NCI-H526 (cell line): ENCODE measurements at places on chromosomes 7 and 10.

GRCh38 chr7:91953618-91954017 lies 13.0 kb downstream of the AKAP9 start:
- no peak for DNase-seq

GRCh38 chr7:120327054-120327453 lies 54.1 kb downstream of the KCND2 start:
- no peak for DNase-seq

- no peak for DNase-seq
Observed at GRCh38 chr10:13268841-13269240, 31.0 kb downstream of the PHYH start.

- DNase-seq: no peak
Observed at GRCh38 chr7:132402751-132403245, 173.5 kb downstream of the PLXNA4 start.

DNA sequence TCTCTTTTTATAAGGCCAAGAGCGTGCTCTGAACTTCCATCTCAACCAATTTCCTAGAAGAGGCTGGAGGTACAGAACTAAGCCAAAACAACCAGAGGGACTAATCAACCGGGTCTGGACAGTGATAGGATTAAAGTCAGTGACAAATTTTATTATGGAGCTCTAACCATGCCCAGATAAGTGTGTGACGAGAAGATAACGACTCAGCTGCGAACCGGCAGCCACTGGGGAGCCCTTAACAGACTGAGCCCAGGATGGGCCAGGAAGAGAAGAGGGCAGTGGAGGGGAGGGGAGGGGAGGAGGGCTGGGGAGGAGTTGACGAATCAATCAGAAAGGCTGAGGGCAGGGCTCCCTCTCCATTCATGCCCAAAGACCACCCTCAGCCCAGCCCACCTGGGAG lies 119.9 kb downstream of the PLXNA4 start:
- no peak for DNase-seq

DNA sequence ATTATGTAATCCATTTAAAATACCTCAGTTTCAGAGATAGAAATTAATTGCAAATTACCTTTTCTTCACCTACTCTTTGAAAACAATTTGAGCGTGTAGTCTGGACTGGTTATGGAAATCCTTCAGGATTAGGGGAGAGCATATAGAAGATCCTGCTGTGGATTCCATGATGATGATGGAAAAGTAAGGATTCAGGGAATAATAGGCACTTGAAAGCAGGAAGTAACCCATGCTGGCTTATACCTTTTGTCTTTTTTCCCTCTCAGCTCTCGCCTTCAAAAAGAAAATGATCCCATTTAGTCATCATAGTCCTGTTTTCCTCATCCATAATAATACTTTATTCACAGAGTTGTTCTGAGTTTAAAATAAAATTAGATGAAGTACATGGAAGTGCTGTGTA lies 4.4 kb downstream of the HBP1 start:
- no peak for DNase-seq

GRCh38 chr7:1058821-1059199 lies 14.5 kb downstream of the GPR146 start:
- no peak for DNase-seq

GRCh38 chr10:42991442-42992098 lies 85.3 kb upstream of the RET start:
- DNase-seq: no peak

GRCh38 chr7:118671149-118671548 lies 446.6 kb downstream of the ANKRD7 start:
- DNase-seq: no peak

DNA sequence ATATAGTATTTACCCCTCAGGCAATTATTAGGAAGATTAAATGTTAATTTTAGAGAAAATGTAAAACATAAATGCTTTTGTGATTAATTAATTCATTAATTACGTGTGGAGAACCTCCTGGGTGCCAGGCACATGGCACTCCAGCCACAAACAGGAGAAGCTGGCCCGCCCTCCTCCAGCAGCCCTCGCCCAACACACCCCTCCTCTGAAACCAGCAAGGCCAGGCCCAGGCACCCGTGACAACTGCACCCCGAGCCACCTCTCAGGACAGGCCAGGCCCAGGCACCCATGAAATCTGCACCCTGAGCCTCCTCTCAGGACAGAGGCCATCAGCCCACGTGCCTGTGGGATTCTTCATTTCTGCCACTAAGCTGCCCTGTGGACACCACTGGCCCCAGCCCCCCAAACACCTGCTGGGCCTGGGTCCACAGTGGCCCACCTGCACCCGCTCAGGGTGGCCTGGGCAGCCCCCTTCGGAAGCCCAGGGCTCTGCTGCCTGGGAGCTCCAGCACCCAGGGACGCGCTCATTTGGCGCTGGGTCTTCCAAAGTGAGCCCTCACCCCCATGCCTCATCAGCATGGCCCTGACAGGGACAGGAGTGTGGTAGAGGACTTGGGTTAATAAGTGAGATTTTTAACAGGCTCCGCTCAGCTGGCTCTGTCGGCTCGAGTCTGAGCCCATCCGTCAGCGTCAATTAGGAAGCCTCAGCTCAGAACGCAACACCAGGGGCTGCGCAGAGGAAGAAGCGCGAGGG lies 482.1 kb downstream of the DNAJB6 start:
- no peak for DNase-seq

DNA sequence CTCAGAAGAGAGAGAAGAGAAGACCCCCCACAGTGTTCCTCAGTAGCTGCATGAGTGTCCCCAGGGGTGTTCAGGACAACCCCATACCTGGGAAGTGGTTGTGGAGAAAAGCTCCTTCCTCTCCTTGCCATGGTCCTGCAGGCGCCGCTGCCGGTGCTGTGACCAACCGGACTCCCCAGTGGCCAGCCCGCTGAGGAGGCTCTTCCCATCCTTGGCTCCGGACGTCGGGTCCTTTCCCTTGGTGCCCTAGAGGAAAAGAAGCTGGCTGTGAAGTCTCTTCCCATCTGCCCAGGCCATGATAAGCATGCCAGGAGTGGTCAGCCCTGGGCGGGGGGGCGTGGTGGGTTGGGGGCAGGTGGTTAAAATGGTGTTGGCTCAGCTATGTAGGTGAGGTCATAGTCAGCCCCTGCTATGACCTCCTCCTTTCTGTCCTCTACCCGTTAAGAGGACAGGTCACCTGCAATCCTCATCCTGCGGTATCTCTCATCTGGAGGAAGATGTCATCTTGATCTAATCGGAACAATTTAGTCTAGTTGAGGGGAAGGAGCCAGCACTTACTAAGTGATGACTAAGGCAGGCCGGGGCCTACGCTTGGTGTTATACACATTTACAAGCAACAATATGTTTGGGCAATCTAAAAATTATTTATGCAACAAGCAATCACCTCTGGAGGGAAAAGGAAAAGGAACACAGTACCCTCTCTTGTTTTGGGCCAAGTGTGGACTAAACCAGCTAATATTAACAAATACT lies 13.2 kb downstream of the WDR91 start:
- DNase-seq: no peak

DNA sequence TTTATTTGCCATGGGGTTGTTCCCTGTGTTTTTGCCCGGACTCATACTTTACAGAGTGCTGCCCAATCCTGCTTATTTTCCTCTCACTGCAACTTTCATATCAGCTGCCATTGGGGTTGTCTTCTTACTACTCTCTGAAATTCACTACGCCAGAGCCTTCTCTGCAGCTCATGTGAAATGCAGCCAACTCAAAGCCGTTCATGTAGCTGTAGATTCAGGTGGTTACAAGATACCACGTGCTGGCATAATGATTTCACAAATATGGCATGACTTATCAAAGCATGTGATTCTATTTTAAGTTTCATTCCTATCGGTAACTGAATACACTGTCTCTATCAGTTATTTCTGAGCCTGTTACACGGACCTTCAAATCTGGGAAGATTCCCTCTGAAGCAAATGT lies 130.3 kb upstream of the WNT16 start:
- DNase-seq: no peak

DNA sequence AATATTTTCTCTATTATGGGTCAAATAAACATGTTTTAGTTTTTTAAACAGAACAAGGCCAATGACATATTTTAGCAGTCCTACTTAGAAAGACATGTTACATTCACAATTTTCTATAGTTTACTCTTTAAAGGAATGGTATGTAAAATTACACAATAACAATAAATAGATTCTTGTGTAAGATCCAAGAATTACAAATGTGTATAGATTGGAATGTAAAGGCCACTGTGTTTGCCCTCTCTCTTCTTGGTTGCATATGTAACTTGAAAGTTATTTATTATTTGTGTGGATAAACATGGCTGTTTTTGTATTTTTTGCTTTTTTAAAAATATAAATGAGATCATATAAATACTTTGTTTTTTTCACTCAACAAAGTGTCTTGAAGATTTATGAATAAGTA lies 979.3 kb upstream of the CELF2 start:
- no peak for DNase-seq

DNA sequence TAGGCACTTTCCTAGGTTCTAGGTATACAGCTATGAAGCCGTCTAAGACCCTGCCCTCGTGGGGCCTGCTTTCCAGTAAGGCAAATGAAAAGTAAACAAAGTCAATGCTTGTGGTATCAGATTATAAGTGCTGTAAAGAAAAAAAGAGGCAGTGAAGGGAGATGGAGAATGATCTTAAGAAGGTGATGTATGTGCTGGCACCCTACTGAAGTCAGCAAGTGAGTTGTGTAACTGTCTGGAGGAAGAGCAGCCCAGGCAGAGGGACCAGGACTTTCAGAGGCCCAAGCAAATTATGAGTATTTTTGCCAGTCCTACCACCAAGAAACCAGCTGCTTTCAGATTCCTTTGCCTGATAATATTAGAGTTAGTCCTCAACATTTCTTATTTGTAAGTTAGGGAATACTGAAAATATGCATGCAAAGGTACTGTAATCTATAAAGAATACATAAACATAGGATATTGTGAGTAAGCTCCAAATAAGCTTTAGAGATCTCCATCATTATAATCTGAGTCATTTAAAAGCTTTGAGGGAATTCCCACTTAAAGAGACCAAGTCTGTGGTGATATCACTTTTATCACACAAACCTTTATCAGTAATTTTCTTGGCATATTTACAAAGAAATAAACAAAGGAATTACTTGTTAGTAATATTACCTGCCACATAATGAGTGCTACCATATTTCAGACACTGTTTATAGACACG lies 329.2 kb upstream of the LRGUK start:
- DNase-seq: no peak

GRCh38 chr7:27873981-27874957 lies 134.3 kb downstream of the TAX1BP1 start:
- no peak for DNase-seq

DNA sequence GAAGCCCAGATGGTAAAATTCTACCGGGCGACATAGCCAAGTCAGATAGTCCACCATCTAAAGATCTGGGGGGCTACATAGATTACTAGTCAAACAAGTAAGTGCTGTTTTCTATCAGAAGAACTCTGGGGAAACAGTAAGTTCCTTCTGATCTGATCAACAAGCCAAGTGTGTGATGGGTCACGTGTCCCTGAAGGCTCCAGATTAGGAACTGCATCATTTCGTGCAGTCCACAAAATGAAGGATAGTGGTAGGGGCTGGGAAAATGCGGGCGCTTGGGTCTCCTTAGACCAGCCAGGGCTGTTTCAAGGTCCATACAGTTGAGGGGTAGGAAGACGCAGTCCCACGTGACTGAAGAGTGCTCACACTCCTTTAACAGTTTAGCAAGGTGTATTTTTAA lies 1.8 kb upstream of the CHN2 start:
- peak; percentile 51 for DNase-seq

DNA sequence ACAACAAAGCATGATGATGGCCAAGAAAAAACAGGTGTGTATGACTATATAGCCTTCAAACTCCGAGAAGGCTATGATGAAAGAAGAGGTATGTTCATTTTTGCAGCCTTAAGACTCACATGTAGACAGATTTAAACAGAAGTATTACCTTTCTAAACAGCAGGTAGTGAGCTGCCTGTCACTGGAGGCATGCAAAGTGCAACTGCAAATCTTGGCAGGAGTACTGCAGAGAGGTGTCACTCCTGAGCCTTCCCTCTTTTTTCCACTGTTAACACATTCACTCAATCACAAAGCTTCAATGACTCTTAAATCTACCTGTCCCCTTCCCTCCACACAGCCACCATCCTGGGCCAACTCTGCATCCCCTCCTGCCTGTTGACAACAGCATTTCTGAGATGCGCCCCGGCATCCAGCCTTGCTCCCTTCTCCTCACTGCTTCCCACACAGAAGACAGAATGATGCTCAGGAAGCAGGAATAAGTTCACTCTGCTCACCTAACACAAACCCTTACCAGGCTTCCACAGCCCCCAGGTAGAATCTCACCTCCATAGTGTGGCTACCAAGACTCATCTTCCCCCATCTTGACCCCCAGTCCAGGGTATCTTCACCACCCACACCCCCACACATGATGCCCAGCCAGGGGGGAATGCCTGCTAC lies 161.9 kb upstream of the ZMIZ1 start:
- no peak for DNase-seq

GRCh38 chr10:78894089-78894840 lies 174.5 kb upstream of the ZMIZ1 start:
- no peak for DNase-seq

DNA sequence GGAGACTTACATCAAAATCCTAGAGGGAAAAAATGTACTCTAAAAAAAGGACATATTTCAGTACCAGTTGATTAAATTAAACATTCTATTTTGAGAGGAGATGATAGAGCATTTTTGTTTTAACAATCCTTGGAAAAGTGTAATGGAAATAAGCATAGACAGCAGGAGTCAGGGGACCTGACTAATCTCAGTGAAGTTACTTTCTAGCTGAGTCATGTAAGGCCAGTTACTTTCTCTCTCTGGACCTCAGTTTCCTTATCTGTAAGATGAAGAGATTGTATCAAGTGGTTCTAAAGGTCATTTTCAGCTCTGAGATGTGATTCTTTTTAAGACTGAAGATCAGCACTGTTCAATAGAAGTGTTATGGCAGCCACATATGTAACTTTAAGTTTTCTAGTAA lies 44.1 kb downstream of the VTI1A start:
- no peak for DNase-seq

DNA sequence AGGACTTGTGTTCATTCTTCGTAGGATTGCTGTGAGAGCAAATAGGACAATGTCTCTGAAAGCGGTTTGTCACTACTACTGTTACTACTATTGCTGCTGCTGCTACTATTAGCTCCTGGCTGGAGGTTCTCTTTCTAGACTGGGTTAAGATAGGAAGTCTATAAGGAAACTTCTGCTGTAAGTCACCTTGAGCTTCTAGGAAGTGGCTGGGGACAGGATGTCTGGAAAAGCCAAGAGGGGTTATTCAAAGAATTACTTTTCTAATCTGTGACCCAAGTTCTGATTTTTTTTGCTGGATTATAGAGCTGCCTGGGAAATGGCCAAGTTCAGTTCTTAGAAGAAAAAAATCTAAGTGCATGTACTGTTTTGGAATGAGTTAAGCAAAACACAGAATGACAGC lies 62.2 kb downstream of the NAMPT start:
- DNase-seq: no peak

DNA sequence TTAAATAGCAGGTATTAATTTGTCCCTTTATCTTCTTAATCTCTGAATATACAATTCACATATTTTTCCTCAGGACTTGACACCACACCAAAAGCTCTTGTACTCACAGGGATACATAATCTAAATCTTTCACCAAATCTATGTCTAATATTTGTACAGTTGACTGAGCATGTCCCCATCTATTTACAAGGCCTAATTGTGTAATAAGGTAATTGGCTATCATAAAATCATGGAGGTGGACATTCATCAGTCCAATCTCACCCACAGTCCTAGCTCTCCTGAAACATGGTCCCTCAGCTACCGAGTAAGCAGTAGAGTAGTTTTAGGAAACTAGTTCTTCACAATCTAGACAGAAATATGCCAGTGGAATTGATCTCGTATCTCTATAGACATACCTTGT lies 30.3 kb upstream of the EGFR start:
- DNase-seq: no peak
